ENCODE measurements at places on chromosomes 3 and 15.

- peak; percentile 28 for DNase-seq
Observed at GRCh38 chr3:87771337-87772192, 287.2 kb downstream of the CGGBP1 start.

- DNase-seq, result no peak
Observed at GRCh38 chr3:195803289-195803908, 8.3 kb downstream of the MUC4 start.

- DNase-seq, result no peak
Observed at GRCh38 chr15:33016405-33017024, 178.0 kb downstream of the FMN1 start.

DNA sequence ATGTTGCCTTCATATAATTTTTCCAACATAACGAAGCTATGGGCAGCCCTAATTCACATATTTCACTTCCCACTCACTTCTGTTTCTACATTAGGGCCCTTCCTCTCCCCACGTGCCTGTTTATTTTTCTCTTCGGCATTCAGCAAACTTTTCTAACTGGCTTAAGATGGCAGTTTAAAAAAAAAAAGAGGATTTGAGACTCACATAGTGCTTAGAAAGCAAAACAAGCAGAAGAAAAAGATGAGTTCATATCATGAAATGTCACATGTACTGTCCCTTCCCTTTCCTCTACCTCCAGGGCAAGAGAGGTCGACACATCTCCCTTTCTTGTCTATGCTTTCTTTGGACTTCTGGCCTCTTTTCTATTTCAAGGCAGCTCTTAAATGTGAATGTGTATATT lies 30.6 kb downstream of the SLC49A4 start:
- peak; percentile 7 for DNase-seq

GRCh38 chr3:16482194-16482769 lies 31.2 kb downstream of the RFTN1 start:
- DNase-seq, result no peak

- no peak for DNase-seq
Observed at GRCh38 chr15:78461171-78461888, 23.3 kb downstream of the IREB2 start.

DNA sequence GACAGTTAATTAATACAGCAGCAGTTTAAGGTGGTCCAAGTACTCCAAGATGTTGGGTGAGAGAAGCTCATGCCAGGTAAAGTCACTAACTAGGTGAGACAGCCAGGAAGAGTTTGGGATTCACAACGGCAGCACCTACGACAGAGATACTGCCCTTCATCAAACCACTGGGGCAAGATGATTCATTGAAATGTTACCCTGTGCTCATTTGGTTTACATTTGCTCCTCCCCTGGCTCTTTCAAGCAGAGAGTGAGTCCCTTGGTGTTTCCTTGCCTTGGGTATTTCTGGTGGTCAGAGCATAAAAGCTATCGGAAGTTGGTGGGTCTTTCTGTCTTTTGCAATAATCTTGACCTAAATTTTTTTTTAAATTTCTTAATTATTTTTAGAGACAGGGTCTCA lies 19.9 kb upstream of the PDE8A start:
- DNase-seq, result no peak

DNA sequence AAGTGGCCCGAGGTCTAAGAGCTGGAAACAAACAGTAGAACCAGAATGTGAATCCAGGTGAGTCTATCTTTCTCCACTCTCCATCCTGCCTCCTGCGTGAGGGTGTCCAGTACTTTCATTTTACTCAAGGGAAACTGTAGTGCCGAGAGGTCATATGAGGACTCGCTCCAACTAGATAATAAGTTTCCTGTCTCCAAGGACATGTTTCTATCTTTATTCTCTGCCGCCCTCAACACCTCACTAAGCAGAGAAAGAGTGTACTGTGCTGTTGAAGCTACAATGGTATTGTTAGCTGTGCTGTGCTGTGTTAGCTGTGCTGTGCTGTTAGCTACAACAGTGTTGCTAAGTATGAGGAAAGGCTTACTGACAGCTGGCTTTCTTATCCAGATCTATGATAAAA lies 137.9 kb upstream of the COL8A1 start:
- DNase-seq, result no peak

DNA sequence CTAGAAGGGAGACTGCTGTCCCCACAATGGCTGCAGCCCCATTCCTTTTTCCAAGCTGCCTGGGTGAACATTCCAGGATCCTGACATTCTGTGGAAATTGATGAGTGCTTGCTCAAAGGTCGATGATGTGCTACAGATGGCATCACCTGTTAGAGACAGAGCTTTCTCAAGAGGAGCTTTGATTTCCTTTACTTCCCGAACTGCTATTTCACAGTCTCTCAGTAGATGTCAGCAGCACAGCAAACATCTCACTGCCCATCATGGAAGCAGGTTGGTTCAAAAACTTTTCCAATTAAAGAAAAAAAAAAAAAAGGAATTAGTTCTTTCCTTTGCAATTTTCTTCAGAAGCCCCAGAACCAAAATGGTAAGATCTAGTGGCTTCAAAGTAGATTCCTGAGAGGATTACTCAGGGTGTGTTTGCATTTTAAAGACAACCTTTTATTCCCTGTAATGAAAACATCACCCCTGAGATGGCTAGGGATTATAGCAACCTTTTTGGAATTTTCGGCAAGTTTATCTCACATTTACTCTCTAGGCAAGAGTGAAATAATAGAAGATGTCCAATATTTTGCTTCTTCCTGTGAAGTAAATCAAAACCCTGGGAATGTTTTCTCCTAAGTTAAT lies 44.8 kb downstream of the POLR2M start:
- peak; percentile 66 for DNase-seq

- no peak for DNase-seq
Observed at GRCh38 chr3:197224034-197224444, 74.4 kb downstream of the DLG1 start.

DNA sequence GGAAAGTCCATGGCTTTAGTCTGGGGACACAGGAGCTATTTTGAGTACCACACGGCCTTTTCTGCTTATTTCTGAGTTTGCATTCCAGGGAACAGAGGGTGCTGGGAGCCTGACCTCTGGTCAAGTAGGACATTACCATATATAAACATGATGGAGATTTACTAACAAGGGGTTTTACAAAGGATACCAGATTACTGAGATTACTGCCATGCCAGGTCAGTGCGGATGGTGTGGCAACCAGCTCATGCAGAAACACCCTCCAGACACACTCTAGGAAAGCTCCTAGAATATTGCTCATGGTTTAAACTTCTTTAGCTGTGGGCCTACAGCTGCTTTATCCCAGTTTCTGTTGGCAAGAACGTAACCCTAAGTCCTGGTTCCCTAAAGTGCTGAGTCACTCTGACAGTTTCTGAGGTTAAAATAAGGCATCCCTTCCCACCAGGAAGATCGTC lies 54.3 kb upstream of the AGTR1 start:
- no peak for DNase-seq

- no peak for DNase-seq
Observed at GRCh38 chr3:184741259-184741556, 29.3 kb upstream of the MAGEF1 start.
